ENCODE measurements at places on chromosomes 4 and X.

- no peak for DNase-seq
Measured at GRCh38 chrX:19991350-19991718, 473 bp upstream of the BCLAF3 start.

DNA sequence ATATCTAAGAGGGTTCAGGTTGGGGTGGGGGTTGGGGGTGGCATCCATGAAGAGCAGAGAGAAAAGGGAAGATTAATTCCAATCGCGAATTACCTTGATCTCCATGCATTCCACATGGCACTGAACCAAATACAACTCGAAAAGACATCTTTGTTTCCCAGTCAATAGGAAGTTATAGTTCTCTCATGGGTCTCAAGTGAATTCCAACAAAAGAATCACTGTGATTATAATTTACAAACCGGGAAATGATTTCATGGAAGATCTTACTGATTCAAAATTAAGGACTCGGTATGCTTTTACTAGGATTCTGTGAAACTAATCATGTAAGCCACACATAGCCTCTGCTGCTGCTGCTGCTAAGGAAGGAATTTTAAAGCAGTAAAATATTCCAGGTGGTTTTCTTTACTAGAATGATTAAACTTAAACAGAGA lies 26.6 kb upstream of the AMELX start:
- no peak for DNase-seq

DNA sequence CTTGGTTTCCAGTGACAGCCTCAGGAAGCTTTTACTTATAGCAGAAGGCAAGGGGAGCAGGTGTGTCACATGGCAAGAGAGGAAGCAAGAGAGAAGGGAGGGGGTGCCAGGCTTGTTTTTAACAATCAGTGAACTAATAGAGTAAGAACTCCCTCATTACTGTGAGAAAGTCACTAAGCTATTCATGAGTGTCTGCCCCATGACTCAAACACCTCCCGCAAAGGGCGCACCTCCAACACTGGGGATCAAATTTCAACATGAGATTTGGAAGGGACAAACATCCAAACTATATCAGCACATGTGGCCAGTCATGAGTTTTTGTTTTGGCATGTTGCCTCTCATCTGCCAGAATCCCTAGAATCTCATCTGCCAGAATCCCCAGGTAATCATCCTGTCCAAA lies 183.5 kb upstream of the C1QTNF7 start:
- no peak for DNase-seq

DNA sequence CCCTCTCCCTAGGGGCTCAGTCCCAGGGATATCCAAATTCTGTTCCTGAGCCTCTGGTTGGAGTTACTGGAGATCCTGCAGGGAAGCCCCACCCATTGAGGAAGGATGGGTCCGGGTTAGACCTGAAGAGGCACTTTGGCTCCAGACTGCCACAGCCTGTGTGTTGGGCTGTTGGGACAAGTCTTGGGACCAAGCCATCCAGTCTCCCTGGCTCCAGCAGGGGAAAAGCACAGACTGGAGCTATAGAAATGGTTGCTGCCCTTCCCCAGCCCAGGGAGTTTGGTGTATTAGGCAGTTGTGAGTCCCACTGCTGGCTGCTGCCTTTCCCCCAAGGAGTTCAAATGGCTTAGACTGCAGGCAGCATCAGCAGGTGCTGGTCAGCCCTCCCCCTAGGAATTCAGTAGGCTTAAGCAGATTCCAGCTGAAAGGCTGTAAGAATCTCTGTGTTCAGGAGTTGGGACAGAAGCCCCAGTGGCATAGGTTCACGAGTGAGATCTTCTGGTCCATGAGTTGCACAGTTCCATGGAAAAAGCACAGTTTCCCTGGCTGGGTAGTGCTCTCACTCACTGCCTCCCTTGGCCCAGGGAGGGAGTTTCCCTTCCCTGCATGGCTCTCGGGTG lies 344.0 kb upstream of the EPHA5 start:
- no peak for DNase-seq

DNA sequence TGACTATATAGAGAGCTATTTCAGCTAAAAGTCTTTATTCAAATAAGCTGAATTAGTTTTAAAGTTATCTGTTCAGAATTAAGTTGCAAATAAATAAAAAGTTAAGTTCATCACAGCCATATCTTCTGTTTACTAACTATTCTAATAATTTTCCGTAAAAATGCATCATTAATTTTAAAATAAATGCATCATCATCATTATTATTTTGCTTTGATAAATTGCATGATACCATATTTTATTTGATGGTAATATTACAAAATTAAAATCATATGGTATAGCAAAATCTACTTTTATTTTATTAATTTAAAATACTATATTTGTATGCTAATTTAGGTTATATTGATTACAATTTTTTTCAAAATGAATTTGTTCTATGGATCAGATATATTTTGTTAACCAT lies 357.3 kb upstream of the NDST4 start:
- no peak for DNase-seq

DNA sequence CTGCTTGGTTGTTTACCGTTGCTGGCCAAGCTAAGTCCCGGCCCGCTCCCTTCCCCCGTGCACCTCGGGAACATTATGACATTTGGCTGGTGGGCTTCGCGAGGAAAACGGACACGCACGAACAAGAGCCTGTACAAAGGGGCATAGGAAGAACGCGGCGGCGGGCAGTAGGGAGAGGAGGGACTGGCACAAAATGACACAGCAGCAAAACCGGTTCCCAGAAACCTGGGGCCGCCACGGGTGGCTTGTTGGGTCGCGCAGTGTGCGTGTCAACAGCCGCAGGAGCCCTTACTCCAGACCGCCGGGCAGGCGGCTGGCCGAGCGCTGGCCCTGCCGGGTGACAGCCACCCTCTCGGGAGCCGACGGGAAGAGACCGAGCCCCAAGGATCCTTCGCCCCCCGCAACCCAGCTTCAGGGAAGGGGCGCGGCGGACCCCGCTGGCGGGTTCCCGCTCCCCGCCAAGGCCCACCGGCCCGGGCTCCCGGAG lies 1.6 kb upstream of the LIN54 start:
- DNase-seq = no peak

- DNase-seq = no peak
Measured at GRCh38 chrX:12891915-12892506, 14.4 kb upstream of the TLR8 start.

GRCh38 chrX:124346117-124346876 lies at the start of gene SH2D1A:
Gene SH2D1A, plus strand, starts transcription at chrX:124346563. Its CDS starts 80 bp downstream, at chrX:124346643.
- DNase-seq = no peak

- DNase-seq = no peak
Measured at GRCh38 chr4:85107553-85107952, 141.1 kb upstream of the WDFY3 start.

- DNase-seq = no peak
Measured at GRCh38 chr4:79723507-79723906, 315.5 kb upstream of the GK2 start.

- DNase-seq = no peak
Measured at GRCh38 chr4:105145156-105145902, 1.3 kb upstream of the TET2 start.

- no peak for DNase-seq
Measured at GRCh38 chr4:39054497-39054896, 7.5 kb upstream of the KLHL5 start.

DNA sequence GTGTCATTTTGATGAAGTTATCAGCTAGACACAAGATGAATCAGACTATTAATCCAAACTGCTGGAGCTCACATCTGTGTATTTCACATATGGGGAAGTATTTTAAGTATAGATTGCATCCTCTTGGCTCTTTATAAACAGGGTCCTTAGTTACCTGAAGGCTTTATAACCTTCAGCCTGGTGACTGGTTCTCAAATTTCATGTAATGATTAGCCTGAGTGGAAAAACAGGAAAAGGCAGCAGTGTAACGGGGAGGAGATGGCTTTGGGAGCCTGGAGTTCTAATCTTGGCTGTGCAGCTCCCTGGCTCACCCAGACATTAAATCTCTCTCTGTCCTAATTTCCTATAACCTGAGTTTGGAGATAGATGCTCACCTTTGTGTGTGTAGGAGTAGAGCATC lies 103.8 kb upstream of the HPF1 start:
- DNase-seq = no peak
